Neural cell (in vitro differentiated cells): ENCODE measurements at places on chromosomes 11 and 22. TPM values are rescaled to one million over a fixed set of nuclear protein-coding genes. Genes with fewer than 3 reads are reported as not detected.

The PDE2A gene
- polyA plus RNA-seq: 11.6 and 18.6 TPM in 2 replicates

The UEVLD gene
- polyA plus RNA-seq: 11.0 and 11.3 TPM in 2 replicates

The SLN gene
- not detected in 2 replicates for polyA plus RNA-seq

The KIRREL3 gene
- polyA plus RNA-seq: 23.8 and 29.0 TPM in 2 replicates
